ENCODE measurements at places on chromosomes 4 and X. TPM values are rescaled to one million over a fixed set of nuclear protein-coding genes. Genes with fewer than 3 reads are reported as not detected.

Gene TMPRSS11A
- total RNA-seq, result 26.0 TPM

Gene SNCA
- total RNA-seq, result 27.3 TPM

Gene FAM47A
- not detected for total RNA-seq

Gene GPC3
- 15.5 TPM for total RNA-seq

Gene HTR2C
- total RNA-seq, result 1.7 TPM

Gene RIBC1
- total RNA-seq, result not detected

Gene TCEAL1
- total RNA-seq, result 93.1 TPM

Gene PABPC5
- total RNA-seq, result 0.98 TPM

Gene COX18
- 12.8 TPM for total RNA-seq

Gene CITED1
- 2.7 TPM for total RNA-seq

Gene FGD1
- 8.1 TPM for total RNA-seq

Gene MRPL1
- total RNA-seq, result 20.1 TPM

Gene KLHL13
- total RNA-seq, result 10.6 TPM

Gene MCF2
- 0.25 TPM for total RNA-seq

Gene CCDC120
- total RNA-seq, result 8.6 TPM

Gene AASDH
- 6.6 TPM for total RNA-seq

Gene TCEAL5
- total RNA-seq, result 0.98 TPM

Gene PCDH7
- 23.1 TPM for total RNA-seq

Gene TBC1D8B
- total RNA-seq, result 4.7 TPM

All from vagina (tissue), 2 donors.